ENCODE measurements at places on chromosomes 2 and 18. TPM values are rescaled to one million over a fixed set of nuclear protein-coding genes. Genes with fewer than 3 reads are reported as not detected.

DNA sequence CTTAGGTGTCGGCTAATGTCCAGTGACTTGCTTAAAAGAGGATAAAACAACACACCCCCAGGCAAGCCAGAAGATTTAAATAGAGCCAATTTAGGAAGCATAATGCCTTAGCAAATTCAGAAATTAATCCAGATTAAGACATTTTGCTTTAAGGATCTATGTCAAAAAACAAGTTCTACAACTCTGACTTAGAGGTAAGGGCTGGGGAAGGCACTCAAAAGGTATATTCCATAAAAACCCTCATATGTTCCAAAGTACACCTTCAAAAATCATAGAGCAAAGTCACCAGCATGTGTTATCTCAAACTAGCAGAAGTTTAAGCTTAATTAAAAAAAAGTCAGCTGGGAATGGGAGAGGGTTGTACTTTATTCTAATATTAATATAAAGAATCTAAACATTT, 206.4 kb downstream of the NOL4 start:
- peaks cover 1% of the 10 kb centered on the region for H3K4me1 ChIP-seq
- no peak overlapping the region for H3K27ac ChIP-seq
- no peak overlapping the region for H3K4me3 ChIP-seq
- H3K36me3 ChIP-seq: no peaks in the 10 kb centered on the region
- DNase-seq: no peak

SERPINB3 gene
- not detected for total RNA-seq

DNA sequence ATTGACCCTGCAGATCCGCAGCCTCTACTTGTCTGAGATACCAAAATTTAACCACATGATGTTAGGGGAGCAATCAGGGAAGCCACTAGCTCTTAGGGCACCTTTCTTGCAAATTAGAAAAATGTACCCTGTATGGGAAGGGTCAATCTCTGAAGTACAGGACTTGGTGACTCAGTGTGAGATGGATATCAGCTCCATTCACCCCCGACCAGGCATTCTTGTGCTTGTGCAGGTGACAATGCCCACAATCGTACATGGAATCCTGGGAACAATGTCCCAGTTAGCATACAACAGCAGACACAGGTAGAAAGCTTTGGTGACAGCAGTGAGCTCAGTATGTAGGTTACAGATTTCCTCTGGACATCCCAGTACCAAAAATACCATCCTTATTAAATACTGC, 137.7 kb upstream of the ITGB6 start:
- no peak for DNase-seq
- H3K36me3 ChIP-seq: no peaks in the 10 kb centered on the region
- H3K27ac ChIP-seq: no peak overlapping the region

KRTCAP3 gene
- 1.9 TPM for total RNA-seq

UGT1A8 gene
- total RNA-seq: not detected

DNA sequence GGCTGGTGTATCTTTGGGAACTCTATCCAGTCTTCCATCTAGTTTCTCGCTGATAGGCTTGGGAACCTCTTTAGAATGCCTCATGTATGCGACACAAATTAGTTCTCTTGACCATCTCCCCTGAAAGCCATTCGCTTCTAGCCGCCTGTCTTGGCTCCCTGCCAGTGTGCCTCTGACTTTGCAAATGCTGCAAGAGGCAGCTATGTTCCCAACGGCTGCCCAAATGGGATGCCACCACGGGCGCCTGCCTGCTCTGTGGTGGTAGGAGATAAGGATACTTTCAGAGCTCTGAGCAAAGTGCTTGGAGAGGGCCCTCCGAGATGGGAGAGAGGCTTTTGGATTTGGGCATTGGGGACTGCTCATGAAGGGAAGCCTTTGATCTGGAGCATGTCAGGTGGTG, 77.7 kb upstream of the IGFBP5 start:
- DNase-seq: no peak
- no peaks in the 10 kb centered on the region for H3K27me3 ChIP-seq
- H3K4me3 ChIP-seq: no peak overlapping the region
- H3K27ac ChIP-seq: no peak overlapping the region
- peaks cover 29% of the 10 kb centered on the region for H3K4me1 ChIP-seq

DNA sequence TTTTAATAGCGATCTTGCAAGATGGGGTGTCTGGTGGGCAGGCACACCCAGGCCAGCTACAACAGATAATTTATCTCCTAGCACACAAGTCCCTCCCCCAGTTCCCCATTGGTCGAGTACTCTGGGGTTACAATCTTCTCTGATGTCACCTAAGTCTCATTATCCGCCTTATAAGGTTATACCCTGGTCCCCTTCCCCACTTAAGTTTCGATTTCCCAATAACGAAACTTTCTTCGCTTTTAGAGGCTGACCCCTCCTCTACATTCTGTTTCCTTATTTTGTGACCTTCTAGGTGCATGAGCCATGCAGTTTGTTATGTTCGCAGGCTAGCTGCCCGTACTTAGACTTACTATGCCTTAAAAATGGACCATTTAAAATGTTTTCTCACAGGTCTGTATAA, 180.1 kb downstream of the CAPN13 start:
- no peak for DNase-seq
- H3K4me3 ChIP-seq: no peak overlapping the region
- H3K4me1 ChIP-seq: peaks cover 5% of the 10 kb centered on the region
- H3K27ac ChIP-seq: no peak overlapping the region
- no peaks in the 10 kb centered on the region for H3K36me3 ChIP-seq

GRCh38 chr2:39646267-39646666, 19.4 kb upstream of the TMEM178A start:
- no peak overlapping the region for H3K4me3 ChIP-seq
- no peaks in the 10 kb centered on the region for H3K27me3 ChIP-seq
- no peaks in the 10 kb centered on the region for H3K36me3 ChIP-seq
- H3K4me1 ChIP-seq: peaks cover 13% of the 10 kb centered on the region

STARD6 gene
- not detected for total RNA-seq

DCDC2C gene
- total RNA-seq: not detected

- H3K36me3 ChIP-seq: no peaks in the 10 kb centered on the region
- no peak overlapping the region for H3K4me3 ChIP-seq
- no peak for DNase-seq
- no peaks in the 10 kb centered on the region for H3K4me1 ChIP-seq
- no peak overlapping the region for H3K27ac ChIP-seq
Observed at GRCh38 chr2:220263300-220263699, 635.9 kb downstream of the SLC4A3 start.

ASB3 gene
- total RNA-seq: 24.6 TPM

DNA sequence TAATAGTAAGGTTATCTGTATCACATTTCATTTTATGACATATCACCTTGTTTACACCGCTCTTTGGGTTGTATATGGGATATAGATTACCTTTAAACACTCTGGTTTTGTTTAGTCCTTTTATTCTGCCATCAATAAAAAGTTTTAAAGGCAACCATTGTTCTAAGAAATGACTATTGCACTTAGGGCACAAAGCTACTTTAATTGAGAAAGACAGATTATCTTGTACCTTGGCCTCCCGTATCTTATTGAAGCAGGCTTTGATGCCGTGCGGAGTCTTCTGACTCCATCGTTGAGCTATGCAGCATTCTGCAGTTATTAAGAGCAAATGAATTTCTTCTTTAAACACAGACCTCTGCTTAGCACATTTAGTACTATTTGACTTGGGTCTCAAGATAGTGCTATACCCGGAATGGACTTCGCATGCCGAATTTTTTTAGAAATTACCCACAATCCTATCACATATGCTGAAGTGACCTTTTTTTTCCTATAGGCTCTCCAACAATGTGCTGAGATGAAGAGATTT, 16.7 kb downstream of the PKDCC start:
- H3K4me1 ChIP-seq: peaks cover 15% of the 10 kb centered on the region
- DNase-seq: peak; percentile 92
- H3K27ac ChIP-seq: peak overlapping the region; percentile 52
- H3K27me3 ChIP-seq: peaks cover 5% of the 10 kb centered on the region
- H3K36me3 ChIP-seq: no peaks in the 10 kb centered on the region

BMP10 gene
- total RNA-seq: not detected

GRCh38 chr2:181904022-181904632, 12.6 kb downstream of the ITPRID2 start:
- DNase-seq: no peak
- H3K36me3 ChIP-seq: peaks cover 85% of the 10 kb centered on the region
- H3K27me3 ChIP-seq: no peaks in the 10 kb centered on the region
- H3K4me3 ChIP-seq: no peak overlapping the region
- no peak overlapping the region for H3K27ac ChIP-seq

DNA sequence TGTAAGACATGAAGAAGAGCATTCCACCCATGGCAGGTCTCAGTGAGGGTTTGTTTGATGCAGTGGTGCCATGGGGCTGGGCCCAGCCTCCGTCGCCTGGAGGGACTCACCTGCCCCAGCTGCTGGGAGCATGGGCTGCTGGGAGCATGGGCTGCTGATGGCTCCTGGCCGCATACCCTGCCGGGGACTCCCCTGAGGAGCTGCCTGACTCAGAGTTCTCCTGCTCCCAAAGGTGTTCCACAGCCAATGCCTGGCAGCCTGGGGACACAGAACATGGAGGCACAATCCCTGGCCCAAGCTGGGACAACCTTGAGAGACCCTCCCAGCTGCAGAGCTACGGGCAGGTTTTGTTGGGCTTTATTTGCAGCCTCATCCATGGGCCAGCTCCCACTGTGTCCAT, 108.4 kb downstream of the COPS8 start:
- no peaks in the 10 kb centered on the region for H3K27me3 ChIP-seq
- DNase-seq: no peak
- H3K4me1 ChIP-seq: peaks cover 28% of the 10 kb centered on the region
- no peaks in the 10 kb centered on the region for H3K36me3 ChIP-seq

GRCh38 chr2:109647636-109648035, 33.5 kb downstream of the SOWAHC start:
- DNase-seq: peak; percentile 60
- no peak overlapping the region for H3K27ac ChIP-seq
- no peaks in the 10 kb centered on the region for H3K27me3 ChIP-seq
- peaks cover 7% of the 10 kb centered on the region for H3K4me1 ChIP-seq
- no peaks in the 10 kb centered on the region for H3K36me3 ChIP-seq

- H3K36me3 ChIP-seq: no peaks in the 10 kb centered on the region
- H3K27me3 ChIP-seq: no peaks in the 10 kb centered on the region
- H3K4me1 ChIP-seq: peaks cover 5% of the 10 kb centered on the region
- peak within 1 kb of the TSS; percentile 42 for H3K4me3 ChIP-seq
- DNase-seq: peak; percentile 94
Observed at GRCh38 chr2:151357359-151357758, at the start of gene TNFAIP6. TSS of gene TNFAIP6 (plus strand) at chr2:151357592. CDS start at chr2:151357667, 75 bp downstream.

PDE1A gene
- 0.32 TPM for total RNA-seq

MAP3K2 gene
- total RNA-seq: 71.2 TPM

DNA sequence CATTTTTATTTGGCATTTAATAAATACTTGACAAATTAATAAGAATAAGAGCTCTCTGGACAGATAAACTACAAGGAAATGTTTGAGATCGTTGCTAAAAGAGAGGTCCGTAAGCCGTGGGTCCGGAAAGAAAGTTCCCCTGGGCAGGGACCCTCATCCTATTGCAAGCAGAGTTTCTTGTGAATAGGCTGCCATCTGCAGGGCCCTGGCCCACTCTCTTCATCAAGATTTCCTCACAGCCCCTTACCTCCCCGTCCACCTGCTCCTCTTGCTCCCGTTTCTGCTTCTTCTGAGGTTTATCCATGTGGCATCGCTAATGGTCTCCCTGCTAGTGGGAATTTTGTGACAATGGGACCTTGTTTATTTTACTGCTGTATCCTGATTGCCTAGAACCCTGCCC, 30.1 kb upstream of the MC5R start:
- H3K36me3 ChIP-seq: no peaks in the 10 kb centered on the region
- H3K27me3 ChIP-seq: peaks cover 3% of the 10 kb centered on the region
- peaks cover 5% of the 10 kb centered on the region for H3K4me1 ChIP-seq
- no peak for DNase-seq

DNA sequence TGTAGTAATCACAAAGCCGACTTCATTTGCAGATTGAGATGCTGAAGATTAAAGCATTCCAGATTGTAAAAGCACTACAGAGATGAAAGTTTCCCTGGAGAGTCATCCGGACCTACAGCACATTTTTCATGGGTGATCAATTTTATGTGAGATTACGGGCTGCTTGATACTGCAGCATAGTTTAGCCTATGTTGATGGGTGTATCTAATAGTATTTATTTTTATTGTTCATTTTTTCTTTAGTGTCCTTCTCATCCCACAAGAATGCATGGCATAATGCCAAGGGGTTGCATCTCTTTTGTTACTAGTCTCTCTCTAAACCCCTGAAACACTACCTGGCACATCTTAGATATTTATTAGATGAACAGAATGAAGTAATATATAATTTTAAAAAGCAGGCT, 240.4 kb downstream of the MBD2 start:
- no peak for DNase-seq
- no peak overlapping the region for H3K27ac ChIP-seq
- H3K36me3 ChIP-seq: no peaks in the 10 kb centered on the region
- no peaks in the 10 kb centered on the region for H3K27me3 ChIP-seq
- no peaks in the 10 kb centered on the region for H3K4me1 ChIP-seq
- no peak overlapping the region for H3K4me3 ChIP-seq

GRCh38 chr2:237873421-237873831, 14.0 kb downstream of the RAMP1 start:
- no peaks in the 10 kb centered on the region for H3K36me3 ChIP-seq
- DNase-seq: no peak
- H3K4me1 ChIP-seq: peaks cover 21% of the 10 kb centered on the region
- H3K27me3 ChIP-seq: no peaks in the 10 kb centered on the region
- no peak overlapping the region for H3K27ac ChIP-seq

- H3K4me3 ChIP-seq: no peak overlapping the region
- H3K27ac ChIP-seq: no peak overlapping the region
- DNase-seq: no peak
- no peaks in the 10 kb centered on the region for H3K36me3 ChIP-seq
Observed at GRCh38 chr2:239574054-239574433, 173.2 kb upstream of the HDAC4 start.

- H3K27ac ChIP-seq: no peak overlapping the region
- peaks cover 3% of the 10 kb centered on the region for H3K27me3 ChIP-seq
- DNase-seq: peak; percentile 2
- no peak overlapping the region for H3K4me3 ChIP-seq
Observed at GRCh38 chr2:121237980-121238665, 46.9 kb downstream of the TFCP2L1 start.

- H3K4me3 ChIP-seq: no peak overlapping the region
- DNase-seq: peak; percentile 0
- H3K27me3 ChIP-seq: no peaks in the 10 kb centered on the region
- H3K36me3 ChIP-seq: no peaks in the 10 kb centered on the region
Observed at GRCh38 chr2:83650898-83651297, 808.2 kb downstream of the SUCLG1 start.

Measured in astrocyte (in vitro differentiated cells and primary cell).